Activated CD4-positive, alpha-beta T cell treated with anti-CD3 and anti-CD28 coated beads for 24 hours (primary cell): ENCODE measurements at places on chromosomes 1 and 21.
A peak's percentile ranks its signal among the peaks of the same experiment; 100 is the strongest.

DNA sequence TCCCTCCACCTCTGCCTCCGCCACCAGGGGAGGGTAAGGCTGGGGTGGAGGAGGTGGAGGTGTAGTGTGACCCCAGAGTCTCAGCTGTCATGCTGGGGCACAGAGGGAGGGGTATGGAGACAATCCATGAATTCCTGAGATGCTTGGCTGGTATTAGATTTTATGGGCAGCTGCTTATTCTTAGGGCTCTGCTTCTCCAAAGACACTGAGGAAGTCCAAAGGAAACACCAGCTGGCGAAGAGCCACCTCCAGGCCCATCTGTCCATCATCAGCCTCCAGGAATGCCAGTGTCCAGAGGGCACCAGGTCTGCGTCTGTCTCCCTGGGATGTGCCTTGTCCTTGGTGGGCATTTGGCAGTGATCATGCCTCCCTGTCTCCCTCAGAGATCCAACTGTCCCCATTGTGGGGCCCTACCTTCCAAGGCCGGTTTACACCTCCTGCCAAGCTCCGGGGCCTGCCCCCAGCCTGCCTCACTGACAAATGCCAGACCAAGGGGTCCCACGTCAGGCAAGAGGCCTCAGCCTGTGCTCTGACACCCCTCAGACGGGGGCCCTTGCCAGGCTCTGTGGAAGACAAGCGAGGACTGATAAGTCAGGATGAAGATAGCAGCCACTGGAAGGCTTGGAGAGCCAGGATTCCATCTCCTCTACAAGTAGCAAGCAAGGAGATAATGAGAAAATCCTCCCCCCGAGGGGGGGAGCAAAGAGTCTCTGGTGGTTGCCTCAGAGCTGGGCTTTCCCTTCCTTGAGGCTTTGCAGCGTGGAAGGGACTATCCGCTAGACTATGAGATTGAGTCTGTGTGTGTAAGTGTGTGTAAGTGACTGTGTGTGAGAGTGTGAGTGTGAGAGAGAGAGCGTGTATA, 1.6 kb downstream of the TNNI1 start:
- no peak for DNase-seq

DNA sequence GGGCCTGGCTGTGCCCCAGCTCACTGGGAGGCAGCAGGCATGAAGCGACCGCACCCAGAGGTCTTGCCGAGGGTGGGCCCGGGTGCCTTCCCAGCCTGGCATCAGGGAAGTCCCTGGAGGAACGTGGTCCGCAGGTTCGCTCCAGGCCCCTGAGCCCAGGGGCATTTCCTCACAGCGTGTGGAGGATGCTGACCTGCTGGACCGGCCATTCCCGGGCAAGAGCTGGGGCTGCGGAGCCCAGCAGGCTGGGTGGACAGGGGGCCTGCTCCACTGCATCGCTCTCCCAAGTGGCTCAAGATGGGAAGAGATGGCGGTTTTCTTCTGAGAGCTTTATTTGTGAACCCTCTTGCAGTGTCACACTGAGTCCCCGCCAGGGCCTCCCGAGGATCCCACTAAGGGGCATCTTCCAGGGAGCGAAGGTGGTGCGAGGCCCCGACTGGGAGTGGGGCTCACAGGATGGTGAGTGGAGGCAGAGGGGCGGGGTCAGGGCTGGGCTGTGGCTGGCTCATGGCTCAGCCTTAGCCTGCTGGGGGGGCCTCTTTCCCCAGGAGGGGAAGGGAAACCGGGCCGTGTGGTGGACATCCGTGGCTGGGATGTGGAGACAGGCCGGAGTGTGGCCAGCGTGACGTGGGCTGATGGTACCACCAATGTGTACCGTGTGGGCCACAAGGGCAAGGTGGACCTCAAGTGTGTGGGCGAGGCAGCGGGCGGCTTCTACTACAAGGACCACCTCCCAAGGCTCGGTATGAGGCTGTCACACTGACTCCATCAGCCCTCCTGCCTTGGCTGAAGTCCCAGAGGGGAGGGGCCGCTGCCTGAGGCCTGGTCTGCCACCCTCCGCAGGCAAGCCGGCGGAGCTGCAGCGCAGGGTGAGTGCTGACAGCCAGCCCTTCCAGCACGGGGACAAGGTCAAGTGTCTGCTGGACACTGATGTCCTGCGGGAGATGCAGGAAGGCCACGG, 7.2 kb upstream of the MMP23B start:
- DNase-seq, result no peak

GRCh38 chr1:61224609-61225008, 142.2 kb downstream of the NFIA start:
- no peak for DNase-seq

- peak; percentile 65 for DNase-seq
Measured at GRCh38 chr1:12166834-12167492, at the start of gene TNFRSF1B. TNFRSF1B (plus strand) TSS chr1:12166991; CDS start chr1:12167092, 101 bp downstream.

DNA sequence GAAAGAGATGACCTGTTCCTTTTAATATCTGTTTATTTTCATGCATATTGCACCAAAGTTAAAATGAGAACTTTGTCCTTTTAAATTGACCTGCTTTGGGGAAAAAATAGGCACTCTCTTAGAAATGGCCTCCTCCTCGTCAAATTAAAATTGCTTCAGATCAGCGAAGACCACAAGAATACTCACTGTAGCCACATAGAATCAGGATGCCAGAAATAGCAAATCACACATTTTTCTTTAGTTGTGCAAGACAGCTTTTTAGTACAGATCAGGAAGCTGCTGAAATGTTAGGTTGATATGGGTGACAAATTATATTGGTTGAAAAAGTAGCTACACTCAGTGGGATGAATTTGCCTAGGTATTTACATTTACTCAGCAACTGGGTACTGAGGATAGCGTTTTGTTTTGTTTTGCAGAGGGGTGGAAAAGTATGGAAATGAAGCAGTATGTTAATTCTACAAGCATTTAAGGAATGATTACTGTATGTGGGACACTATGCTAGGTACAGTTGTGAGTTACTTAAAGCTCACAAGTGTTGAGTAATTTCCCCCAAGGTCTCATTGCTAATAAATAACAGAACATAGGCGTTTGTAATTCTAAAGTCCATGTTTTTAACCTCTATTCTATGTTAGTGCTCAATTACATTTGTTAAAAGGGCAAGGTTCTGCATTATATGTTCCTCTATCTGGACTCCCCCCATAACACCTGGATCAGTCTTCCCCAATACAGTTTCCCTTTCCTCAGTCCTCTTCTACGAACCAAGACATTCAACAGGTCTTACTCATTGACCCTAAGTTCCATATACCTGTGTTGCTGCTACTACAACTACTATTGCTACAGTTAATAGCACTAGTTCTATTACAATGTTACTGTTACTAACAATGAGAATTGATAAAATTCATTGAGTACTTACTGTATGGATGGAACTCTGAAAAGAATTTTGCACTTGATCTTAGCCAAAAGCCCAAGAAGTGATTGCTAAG, 99.4 kb upstream of the S1PR1 start:
- DNase-seq, result no peak

DNA sequence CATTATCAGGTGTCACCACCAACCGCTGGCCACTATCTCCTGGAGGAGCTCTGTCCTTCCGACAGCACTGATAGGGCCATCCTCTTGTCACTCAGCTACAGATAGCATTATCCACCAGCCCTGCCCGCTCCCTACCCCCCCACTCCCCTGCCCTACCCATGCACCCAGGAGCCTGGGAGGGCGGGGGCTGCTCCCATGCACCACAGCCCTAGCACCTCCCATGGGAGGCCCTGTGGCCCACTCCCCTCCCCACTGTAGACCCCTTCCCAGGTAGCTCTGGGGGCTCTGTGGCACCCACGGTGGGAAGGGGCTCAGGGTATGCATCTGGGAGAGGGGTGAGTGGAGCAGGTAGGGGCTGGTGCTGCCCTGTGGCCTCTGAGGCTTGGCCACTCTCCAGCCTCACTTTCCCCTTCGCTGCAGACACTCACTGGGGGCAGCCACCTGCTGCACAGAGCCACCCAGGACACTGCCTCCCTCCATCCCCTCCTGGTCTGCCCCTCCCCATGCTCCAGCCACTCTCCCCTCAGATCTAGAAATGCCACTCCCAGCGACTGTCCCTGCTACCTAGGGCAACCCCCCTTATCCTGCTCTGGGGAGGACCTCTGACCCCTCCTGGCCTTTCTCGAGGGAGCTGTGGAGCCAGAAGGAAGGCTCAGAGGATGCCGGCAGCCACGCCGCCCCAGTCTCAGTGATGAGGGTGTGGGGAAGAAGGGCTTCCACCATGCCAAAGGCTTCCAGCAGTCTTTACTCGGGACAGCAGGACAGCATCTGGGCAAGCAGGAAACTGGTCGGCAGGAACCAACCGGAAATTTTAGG, 58.5 kb downstream of the WNT9A start:
- no peak for DNase-seq

GRCh38 chr1:31483012-31483946, 70.3 kb downstream of the SERINC2 start:
- DNase-seq, result no peak

GRCh38 chr1:43711524-43712386, 4.4 kb downstream of the ST3GAL3 start:
- no peak for DNase-seq

- DNase-seq, result no peak
Measured at GRCh38 chr1:40495315-40495903, 13.2 kb upstream of the EXO5 start.

DNA sequence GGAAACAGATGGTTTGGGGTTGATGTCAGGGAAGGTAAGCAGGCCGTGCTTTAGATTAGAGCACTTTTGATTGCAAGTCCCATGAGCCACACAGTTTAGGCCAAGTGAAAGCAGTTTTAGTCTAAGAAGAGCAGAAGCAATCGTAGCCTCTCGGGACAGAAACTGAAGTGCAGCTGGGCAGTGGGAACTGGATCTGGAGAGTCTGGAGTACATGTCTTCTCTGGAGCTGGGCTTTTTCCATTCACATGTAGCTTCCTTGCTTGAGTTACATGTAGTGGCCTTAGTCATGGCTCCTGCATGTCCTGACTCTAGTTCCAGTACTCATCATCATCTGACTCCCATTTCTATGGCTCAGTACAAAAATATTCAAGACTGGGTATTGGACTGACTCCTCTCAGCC, 16.7 kb downstream of the CAMTA1 start:
- DNase-seq, result no peak

GRCh38 chr1:7369866-7370265, 401.2 kb upstream of the VAMP3 start:
- DNase-seq, result no peak

DNA sequence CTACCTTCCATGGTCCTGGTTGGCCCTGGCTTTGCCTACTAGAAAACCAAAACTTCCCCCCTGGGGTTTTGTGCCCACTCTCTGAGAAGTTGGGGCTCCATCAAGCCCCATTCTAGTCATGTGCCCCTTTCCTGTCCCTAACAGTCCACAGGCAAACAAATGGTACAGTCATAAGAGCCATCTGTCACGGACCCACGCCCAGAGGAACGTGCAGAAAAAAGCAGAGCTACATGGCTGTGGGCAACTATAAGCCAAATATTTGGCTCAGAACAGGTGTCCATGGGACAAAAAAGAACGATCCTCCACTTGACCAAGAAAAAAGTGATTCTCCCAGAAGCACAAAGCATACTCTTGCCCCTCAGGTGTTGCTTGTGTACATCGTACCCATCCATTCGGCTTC, 14.6 kb upstream of the TRNAU1AP start:
- DNase-seq, result no peak

GRCh38 chr1:11023201-11023600, 10.7 kb downstream of the TARDBP start:
- DNase-seq, result no peak

DNA sequence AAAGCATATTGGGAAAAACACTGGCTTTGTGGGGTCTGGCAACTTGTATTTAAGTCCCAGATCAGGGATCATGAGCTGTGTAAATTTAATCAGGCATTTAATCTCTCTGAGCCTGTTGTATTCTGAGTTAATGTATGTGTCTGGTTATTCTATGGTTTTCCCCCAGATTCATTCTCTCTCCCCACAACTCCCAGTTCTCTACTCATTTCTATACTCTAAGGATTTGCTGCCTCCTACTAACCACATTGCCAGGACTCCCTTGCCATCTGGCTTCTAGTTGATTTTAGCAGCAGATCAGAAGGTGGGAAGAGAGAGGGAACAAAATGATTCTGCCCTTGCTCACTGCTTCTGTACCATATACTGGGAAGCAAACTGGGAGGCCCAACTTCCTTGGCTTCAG, 31.4 kb upstream of the S1PR1 start:
- no peak for DNase-seq

- peak; percentile 59 for DNase-seq
Measured at GRCh38 chr1:44036409-44037139, 5.3 kb upstream of the SLC6A9 start.

DNA sequence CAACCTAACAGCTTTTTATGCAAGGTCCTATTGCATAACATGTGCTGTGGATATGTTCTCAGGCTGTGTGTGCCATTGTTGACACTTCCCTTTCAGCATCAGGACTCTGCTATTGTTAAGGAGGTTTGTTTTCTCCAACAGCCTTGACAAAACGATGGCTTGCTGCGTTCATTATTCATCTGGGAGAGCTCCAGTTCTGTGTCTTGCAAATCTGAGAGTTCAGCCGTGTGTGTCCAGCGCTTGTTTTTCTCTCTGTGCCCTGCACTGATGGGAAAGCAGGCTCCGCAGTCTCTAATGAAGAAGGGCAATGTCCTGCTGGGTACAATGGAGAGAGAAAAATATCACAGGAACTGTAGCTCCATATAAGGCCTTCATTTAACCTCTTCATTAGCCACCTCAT, 63.7 kb downstream of the CLDN17 start:
- no peak for DNase-seq
